Activated CD8-positive, alpha-beta T cell treated with anti-CD3 and anti-CD28 coated beads for 36 hours (primary cell): ENCODE measurements at places on chromosomes 2 and 18. TPM values are rescaled to one million over a fixed set of nuclear protein-coding genes. Genes with fewer than 3 reads are reported as not detected.

Gene TPGS2
- total RNA-seq = 83.1 TPM

Gene TBR1
- not detected for total RNA-seq

Gene ZFP36L2
- 106 TPM for total RNA-seq

Gene GEN1
- total RNA-seq = 27.6 TPM

Gene STAMBP
- total RNA-seq = 87.1 TPM

Gene PFN4
- not detected for total RNA-seq

Gene CRYGD
- not detected for total RNA-seq

Gene CYB5A
- total RNA-seq = 62.4 TPM

- DNase-seq = no peak
Measured at GRCh38 chr2:101623031-101623521, 74.4 kb upstream of the MAP4K4 start.

- DNase-seq = peak; percentile 43
Measured at GRCh38 chr2:28465148-28465885, 30.5 kb upstream of the PLB1 start.

DNA sequence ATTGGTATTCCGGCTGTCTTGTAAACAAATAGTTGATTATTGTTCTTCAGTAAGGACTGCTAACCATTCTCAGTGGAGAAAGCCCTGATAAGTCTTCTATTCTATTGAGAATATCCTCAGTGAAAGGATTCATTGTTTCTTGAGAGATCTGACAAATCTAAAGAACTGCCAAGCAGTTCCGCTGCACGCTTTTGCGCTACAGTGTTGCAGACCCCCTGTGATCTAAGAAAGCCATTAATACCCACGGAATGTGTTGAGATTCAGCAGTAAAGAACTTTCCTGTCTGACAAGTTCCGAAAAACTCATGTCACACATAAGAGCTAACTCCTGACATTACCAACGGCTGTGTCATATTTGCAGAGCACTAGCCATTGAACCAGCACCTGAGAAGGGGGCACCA is 63.8 kb downstream of the ZNF236 start:
- DNase-seq = no peak

DNA sequence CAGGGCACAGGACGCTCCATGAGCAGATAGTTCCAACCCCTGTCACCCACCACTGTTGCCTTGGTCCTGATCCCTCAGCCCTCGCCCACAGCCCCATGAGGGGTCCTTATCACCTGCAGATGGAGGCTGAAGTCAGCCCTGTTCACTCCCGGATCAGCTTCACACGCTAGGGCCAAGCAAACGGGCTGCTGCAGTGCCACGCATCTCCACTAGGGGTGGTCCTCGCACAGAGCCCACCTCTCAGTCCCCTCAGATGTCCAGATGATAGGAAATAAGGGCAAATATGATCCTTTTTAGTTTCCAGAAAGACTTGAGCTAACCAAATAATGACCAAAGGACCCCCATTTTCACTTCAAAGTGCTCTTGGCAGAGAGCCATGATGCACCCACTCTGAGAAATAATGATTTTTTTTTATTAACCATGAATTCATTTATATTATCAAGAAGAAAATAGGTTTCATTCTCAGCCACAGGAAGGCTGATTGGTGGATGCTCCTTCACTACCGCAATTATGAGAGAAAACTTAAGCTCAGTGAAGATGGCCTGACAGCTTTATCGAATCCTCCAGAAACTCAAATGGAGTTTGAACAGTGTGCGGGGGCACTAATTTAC is 71.9 kb upstream of the KLHL29 start:
- peak; percentile 69 for DNase-seq

DNA sequence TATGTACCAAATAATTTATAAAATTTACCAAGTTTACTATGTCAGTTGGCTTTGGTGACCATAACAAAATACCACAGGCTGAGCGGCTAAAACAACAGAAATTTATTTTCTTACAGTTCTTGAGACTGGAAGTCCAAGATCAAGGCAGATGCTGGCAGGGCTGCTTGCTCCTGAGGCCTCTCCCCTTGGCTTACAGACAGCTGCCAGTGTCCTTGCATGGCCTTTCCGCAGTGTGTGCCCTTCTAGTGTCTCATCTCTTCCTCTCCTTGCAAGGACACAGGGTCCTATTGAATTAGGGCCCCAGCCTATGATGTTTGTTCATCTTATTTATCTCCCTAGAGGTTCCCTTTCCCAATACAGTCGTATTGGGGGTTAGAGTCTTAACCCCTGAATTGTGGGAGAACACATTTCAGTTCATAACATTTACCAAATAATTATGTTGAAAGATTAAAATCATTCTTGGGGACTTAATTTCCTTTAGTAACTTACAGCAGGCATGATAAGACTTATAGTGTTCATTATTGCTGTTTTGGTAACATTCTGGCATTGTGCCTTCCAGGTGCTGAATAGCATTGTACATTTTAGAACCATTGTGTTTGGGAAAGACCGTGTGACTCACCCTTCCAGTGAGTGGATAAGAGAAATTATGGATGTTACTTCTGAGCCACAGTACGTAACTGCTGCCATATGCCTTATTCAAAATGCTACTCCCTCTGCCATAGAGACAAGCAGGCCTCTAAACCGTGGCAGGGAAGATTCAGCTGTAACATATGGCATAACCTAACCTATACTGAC is 317.5 kb downstream of the TMX3 start:
- no peak for DNase-seq

DNA sequence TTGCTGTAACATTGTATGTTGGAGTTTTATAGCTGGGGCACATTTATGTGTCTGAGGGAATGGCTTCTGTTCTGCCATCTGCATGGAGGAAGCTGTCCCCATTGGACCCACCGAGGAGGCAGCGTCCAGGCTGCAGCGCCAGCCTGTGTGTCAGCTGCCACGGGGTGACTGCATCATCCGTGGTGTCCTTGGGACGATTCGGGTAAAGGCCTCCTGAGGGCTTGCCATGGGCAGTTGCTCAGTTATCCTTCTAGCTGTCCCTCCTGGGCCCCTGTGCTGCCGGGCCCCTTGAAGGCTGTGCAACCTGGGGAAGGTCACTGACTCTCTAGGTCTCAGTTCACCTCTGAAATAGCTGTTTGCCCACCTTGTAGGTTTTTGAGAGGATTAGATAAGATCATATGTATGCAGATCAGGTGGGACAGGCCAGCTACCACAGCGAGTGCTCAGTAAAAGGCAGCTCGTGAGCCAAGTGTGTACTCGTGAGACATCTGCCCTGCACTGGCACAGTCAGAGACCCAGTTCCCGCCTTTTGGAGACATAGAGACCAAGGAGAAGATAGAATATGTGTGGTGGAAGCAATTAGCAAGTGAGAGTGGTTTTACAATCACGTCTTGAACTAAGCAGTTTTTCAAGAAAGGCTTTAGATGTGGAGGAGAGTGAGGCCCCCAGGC is 10.6 kb downstream of the LDLRAD4 start:
- no peak for DNase-seq

GRCh38 chr2:156986339-156986988 is 271.0 kb upstream of the GALNT5 start:
- no peak for DNase-seq

- DNase-seq = peak; percentile 70
Measured at GRCh38 chr2:73070643-73071359, 711 bp downstream of the SFXN5 start.

DNA sequence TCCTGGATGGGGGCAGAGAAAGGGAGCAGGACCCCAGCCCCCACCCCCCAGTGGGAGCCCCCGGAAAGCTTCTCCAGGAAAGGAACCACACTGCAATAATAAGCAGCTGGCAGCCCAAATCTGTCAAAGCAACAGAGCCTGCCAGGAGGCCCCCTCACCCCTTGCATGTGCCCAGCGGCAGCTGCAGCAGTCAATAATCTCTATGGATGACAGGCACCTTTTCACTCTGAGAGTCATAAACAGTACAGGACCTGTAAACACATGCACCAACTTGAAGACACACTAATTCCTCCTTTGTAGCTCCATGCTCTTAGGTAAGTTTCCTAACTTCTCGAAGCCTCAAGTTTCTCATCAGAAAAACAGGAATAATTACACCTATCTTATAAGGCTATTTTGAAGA is 26.2 kb upstream of the KDM3A start:
- DNase-seq = no peak

GRCh38 chr18:13370995-13371625 is 152.6 kb downstream of the LDLRAD4 start:
- no peak for DNase-seq

DNA sequence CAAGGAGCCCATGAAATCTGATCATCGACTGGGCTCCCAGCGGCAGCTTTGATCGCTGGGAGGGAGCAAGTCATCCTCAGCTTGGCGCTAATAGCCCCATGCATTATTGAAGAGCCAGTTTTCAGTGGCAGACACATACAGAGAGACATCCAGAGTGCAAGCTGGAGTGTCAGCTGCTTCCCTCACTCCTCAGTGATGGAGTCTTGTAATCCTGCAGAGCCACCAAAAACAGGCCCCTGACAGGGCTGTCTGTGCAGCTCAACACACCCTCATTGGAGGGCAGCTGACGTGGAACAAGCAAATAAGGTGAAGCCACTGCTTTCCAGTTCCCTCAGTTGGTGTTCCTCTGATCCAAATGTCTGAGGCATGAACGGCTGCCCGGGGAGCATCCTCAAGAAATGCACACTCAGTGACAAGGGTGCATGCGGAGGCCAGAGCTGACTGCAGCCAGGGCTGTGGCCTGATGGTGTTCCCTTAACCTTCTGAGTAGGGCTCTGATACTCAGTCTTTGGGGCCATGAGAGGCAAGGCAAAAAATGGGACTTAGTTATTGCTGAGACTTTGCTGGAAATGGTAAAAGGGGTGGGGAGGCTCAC is 97.4 kb downstream of the RHOB start:
- DNase-seq = no peak

GRCh38 chr2:17195016-17195415 is 323.2 kb downstream of the RAD51AP2 start:
- DNase-seq = no peak

DNA sequence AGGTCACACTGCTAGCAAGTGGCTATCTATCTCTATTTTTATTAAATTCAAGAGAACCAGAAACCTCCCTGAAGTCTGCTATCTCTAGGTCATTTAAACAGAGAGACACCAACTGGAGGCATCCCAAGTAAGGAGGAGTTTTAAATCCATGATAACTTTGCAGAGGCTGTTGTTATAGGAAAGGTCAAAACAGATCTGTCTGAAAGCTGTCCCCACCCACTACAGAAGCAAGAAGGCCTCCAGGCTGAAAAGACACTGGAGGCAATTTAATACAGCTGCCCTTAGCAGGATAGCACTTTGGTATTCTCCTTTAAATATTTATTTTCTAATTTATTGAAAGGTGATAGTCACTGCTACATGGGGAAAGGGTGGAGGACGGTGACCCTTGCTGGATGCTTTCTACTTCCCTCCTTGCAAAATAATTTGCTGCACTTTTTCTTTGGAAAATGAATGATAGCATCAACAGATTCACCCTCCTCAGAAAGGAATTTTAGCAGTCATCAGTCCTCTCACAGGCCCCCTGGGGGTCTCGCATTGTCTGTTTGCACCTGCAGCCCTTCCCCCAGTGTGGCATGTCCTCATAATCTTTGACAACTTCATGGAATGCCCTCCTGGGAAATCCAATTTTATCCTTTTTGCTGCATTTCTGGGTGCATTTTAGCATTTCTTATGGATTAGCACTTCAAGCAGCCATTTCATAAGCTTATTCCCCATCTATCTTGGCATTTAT is 429.5 kb upstream of the TNP1 start:
- no peak for DNase-seq

DNA sequence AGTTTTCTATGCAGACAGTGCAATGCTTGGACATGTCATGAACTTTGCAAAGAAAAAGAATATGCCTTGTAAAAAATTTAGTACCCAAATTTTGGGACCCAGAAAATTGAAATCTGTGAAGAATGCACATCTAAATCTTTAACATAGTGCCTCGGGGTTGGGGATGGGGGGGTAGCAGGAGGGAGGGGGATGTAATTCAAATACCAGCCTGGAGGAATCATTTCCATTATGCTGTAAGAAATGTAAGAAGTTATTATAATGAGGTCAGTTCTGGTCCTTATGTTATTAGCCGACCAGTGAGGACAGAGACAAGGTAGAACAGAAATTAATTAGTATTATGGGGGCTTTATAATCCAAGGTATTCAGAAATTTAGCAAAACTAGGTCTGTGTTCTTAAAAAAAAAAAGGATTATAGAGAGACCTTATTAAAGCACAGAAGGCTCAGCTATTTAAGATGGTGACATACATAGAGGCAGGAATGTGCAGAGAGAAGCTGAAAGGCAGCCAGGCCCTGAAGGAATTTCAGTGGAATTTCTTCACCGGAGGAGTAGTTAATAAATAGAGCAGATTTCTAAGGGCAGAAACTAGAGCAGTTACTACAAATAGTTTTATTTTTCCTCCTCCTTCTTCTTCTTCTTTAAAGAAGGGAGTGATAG is 89.0 kb upstream of the RBMS1 start:
- DNase-seq = no peak

DNA sequence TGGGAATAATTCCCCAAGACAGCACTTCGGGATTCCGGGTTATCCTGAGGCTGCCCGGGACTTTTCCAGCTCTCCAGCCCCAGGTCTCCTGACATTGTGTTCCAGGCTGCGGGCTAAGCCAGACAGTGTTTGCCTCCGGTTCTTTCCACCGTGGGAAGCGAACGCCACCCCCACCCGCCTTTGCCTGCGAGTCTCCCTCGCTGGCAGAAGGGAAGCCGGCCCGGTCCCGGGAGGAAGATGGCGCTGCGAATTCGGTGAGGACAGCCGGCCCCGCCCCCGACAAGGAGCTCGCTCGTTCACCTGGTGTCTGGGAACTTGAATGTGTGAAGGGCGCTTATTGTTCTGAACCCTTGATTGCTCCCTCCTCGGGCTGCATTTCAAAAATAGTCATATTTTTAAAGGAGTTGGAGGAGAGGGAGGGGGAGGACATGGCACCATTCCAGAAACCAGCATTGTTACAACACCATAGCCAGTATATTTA is 2.9 kb downstream of the LRATD1 start:
- DNase-seq = no peak

DNA sequence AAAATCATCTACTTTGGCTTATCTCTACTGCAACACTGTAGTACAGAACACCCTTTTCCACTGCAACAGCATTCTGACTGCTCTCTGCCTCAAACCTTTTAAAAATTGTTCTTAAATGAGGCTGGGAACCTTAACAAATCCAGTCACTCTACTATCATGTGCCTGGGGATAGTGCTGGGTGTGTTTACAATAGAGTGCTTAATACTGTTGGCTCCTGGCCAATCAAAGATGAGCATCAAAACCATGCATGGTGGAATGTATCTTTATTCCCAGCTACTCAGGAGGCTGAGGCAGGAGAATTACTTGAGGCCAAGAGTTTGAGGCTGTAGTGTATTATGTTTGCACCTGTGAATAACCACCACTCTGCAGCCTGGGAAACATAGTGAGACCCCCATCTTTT is 7.4 kb downstream of the ANKAR start:
- DNase-seq = no peak
